CD4-positive, alpha-beta memory T cell (primary cell): ENCODE measurements at places on chromosomes 2 and 18. TPM values are rescaled to one million over a fixed set of nuclear protein-coding genes. Genes with fewer than 3 reads are reported as not detected.

Gene ELOA2
- total RNA-seq: not detected

DNA sequence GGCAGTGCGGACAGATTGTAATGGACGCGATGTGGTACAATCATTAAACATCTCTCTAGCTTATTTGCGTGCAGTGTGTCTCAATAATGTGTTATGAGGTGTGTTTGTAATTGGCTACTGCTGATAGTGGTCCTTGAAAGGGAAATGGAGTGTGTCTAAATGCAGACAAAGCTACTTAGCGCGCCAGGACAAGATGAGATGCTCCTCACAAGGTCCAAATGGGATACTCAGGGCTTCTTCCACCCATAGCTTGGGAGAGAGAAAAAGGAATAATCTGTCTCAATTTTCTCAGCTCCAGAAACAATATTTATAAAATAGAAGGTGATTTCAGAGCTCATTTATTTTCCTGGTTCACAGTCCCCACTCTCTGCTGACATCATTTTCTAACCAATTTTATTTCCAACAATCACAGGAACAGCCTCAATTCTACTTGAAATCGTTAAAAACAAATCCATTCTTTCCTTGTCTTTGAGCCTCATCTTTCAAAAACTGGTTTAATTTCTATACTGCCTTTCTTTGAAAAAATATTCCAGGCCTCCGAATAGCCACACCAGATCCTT is 28.5 kb downstream of the GALNT14 start:
- no peak for DNase-seq

Gene RPRM
- total RNA-seq: not detected

GRCh38 chr2:236341067-236341466 is 76.9 kb upstream of the ASB18 start:
- DNase-seq: no peak

- no peak for DNase-seq
These were observed 9.1 kb downstream of the NEURL3 start for GRCh38 chr2:96495982-96496629.

Gene GCKR
- not detected for total RNA-seq

Gene HOXD9
- not detected for total RNA-seq

- no peak for DNase-seq
These were observed 127.2 kb downstream of the LRRTM4 start for GRCh38 chr2:77395011-77395410.

DNA sequence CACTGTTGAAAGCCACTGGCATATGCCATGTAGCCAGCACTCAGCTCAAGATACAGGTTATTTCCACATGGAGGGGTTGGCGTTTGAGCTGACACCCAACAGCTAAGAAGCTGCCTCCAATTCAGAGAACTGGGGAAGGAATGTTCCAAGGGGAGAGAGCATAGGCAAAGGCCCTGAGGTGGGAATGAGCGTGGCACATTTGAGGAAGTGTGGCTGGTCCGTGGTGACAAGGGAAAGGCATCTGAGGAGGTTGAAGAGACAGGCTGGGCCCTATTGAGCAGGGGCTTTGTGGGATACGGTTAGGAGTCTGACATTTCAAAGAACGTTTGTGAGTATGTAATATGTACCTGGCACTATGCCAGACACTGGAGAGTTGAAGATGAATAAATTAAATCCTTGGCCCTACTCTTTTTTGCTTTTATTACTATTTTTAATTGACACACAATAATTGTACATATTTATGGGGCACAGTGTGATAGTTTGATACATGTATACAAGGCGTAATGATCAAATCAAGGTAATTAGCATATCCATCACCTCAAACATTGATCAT is 27.6 kb upstream of the TMBIM1 start:
- no peak for DNase-seq

DNA sequence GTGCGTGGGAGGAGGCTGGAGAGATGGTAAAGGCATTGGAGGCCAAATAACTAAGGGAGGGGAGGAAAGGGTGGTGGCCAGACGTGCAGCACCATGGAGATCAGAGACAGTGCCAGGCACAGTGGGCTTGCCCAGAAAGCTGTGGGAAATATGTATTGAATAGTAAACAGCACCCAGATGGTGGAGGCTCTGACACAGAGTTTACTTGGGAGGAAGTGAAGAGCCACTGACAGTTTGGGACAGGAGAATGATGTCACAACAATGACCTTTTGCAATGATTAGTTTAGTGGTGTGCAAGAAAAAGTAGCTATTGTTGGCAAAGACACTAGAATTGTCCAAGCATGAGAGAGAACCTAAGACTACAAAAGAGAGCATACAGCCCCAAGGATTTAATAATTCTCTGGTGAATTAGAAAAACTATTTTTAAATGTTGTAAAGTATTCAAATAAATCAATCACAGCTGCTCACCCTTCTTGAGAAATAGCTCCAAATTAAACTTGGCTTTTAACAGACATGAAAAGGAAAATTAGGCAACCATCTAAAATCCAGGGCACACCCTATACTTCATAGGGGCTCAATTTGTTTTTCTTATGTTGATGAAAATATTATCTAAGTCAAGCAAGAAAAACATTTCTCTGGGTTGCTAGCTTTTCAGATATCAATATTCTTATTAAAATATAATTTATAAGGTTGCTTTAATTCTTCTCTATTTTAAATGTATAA is 458.7 kb upstream of the HNRNPA3 start:
- no peak for DNase-seq

DNA sequence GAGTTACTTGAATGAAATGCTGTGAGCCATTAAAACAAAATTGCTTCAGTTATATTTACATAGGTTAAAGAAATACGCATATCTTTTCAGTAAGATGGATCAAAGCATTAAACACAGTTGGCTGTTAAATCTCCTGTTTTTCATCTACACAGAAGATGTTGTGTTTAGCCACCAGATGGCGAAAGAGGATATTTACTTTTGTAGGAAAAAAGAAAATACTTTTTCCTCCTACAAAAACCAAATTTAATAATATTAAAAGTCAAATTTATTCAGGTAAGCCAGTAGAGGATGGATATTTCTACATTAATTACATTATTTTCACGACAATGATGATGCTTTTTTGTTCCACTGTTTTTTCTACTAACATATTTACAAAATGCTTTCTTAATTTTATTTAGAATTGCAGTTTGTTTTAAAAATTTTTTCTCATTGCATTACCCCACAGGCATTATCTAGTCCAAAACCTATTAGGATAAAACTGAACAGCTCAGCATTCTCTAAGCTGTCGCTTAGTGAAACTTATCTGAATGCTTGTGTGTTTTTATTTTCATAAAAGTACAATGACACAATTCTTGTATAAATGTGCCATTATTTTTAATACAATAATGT is 173.7 kb downstream of the ASXL3 start:
- no peak for DNase-seq

DNA sequence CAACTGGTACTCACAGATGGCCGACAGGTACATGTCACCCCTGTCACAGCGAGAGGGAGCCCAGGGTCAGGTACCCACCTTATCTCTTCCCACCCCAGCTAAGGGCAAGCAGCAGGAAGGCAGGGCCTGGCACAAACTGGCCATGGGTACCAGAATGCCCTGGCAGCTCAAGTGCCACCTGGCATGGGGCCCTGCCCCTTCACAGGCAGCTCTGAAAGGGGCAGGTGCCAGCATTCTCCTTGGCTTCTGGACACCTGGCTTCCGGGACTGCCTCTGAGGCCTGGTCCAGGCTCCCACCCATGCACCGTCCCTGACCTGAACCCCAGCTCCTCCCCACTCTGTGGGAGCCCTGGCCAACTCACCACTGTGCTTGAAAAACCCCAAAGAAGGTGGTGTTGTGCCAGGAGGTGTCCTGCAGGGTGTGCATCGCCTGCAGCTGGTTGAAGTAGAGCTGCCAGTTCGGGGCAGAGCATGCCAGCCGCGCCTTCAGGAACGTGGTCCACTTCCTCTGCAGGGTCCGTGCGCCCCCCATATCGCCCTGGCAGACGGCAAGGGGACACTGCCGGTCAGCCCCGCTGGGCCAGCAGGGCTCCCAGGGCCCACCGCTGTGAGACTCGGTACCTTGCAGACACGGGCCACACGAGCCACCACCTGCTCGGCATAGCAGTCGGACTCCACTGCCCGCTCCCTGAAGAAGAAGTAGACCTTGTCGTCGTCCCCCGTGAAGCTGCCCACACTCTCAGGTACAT is 5.4 kb downstream of the SEMA4C start:
- no peak for DNase-seq

DNA sequence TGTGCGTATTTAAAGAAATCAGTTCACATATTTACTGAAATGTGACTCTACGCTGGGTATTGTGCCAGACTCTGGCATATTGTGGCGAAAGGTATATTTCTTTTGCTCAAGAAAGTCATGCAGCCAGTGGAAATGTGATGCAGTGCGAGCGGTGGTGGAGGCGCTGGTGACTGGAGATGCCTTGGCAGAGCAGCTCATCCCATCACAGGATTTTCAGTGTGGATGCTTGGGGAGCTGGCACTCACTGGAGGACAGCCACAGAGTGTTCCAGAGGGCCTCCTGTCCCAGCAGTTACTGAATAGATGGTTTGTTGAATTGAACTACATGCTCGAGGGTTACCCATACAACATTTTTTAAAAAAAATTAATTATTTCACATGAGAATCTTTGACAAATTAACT is 117.6 kb downstream of the ZNF407 start:
- no peak for DNase-seq

DNA sequence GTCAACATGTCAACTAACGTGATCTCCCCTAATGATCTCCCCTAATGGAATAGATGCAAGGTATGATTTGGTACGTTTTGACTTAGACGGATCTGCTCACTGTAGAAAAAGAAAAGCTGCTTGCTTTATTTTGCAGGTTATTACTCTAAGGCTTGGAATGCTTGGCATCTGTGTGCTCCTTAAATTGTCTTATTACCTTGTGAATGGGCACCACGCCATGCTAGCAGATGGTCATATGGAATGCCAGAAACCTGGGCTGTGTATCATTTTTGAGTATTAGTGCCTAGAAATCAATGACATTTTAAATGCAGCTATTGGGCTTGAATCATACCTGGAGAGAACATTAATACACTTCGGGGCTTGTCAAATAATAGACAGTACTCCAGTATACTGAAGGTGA is 16.5 kb upstream of the FIGN start:
- no peak for DNase-seq

DNA sequence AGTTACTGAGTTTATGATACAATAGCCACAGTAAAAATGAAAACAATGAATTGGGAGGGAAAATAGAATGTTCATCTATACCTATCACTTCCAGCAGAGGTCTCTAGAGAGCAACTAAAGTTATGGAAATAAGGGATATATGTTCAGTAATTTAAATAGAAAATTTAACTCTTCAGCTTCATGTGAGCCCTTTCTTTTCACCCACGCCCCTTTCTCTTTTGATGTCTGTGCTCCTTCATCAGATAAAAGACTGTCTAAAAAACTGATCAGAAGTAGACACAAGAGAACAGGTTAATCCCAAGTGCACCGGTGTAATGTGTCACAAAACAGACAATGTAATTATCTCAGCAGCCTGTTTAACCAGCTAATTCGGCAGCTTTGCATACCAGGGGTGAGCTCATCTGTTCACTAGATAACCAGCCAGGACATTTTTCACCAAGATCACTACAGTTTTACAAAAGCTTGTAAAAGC is 238.5 kb upstream of the ERBB4 start:
- DNase-seq: peak; percentile 6

Gene PPP1R1C
- total RNA-seq: not detected

- DNase-seq: no peak
These were observed 230.1 kb upstream of the PXDN start for GRCh38 chr2:1974397-1974796.

Gene PLEK
- 10.7 TPM for total RNA-seq

GRCh38 chr18:4236940-4237663 is 218.0 kb downstream of the DLGAP1 start:
- DNase-seq: no peak

Gene CDK15
- total RNA-seq: not detected

Gene SLC8A1
- total RNA-seq: 0.36 TPM

DNA sequence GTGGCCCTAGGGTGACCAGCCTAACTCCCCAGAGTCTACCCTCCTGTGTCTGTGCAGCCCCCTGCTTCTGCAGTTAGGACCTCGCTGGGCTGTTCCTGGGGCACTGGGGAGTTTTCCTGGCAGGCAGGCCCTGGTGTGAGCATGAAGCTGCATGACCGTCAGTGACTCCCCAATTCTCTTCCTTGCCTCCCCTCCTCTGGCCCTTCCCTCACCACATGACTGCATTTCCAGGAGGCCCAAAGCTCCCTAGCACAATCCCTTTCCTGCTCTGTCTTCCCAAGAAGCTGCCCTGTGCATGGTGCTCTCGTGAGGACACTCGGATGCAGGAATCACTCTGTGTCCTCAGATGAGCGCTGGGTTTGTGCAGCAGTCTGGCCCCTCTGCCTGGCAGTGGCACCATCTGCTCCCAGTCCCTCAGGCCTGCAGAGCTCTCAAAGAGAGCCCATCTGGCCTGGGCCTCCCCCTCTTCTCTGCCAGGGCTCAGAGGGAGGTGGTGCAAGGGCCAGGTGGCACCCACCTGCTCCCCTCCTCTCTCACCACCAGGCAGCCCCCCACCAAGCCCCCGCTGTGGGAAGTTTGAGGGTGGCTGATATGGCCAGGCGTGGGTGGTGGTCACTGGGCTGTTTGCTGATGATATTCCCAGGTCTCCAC is 125.6 kb upstream of the HS6ST1 start:
- no peak for DNase-seq

DNA sequence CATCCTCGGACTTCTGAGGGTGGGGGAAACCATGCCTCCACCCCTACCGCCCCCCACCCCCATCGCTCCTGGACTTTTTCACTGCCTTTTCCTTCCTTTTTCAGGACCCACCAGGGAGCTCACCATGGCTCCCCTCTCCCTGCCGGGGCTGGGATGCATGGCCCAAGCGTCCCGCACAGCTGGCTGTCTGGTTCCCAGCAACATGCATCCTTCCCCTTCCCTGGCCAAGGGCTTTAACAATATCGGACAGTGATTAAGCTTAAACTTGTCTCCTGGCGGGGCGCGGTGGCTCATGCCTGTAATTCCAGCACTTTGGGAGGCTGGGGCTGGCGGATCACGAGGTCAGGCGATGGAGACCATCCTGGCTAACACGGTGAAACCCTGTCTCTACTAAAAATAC is 44.1 kb downstream of the MRO start:
- no peak for DNase-seq

Gene ALPP
- not detected for total RNA-seq

- no peak for DNase-seq
These were observed 180.9 kb downstream of the ZEB2 start for GRCh38 chr2:144339048-144339447.

- DNase-seq: no peak
These were observed 118.1 kb downstream of the INHBB start for GRCh38 chr2:120463996-120464395.

GRCh38 chr2:237702441-237703391 is 75.3 kb downstream of the LRRFIP1 start:
- no peak for DNase-seq

Gene MAPRE2
- 48.8 TPM for total RNA-seq
